ENCODE measurements at places on chromosomes 3 and 15. TPM values are rescaled to one million over a fixed set of nuclear protein-coding genes. Genes with fewer than 3 reads are reported as not detected.

DNA sequence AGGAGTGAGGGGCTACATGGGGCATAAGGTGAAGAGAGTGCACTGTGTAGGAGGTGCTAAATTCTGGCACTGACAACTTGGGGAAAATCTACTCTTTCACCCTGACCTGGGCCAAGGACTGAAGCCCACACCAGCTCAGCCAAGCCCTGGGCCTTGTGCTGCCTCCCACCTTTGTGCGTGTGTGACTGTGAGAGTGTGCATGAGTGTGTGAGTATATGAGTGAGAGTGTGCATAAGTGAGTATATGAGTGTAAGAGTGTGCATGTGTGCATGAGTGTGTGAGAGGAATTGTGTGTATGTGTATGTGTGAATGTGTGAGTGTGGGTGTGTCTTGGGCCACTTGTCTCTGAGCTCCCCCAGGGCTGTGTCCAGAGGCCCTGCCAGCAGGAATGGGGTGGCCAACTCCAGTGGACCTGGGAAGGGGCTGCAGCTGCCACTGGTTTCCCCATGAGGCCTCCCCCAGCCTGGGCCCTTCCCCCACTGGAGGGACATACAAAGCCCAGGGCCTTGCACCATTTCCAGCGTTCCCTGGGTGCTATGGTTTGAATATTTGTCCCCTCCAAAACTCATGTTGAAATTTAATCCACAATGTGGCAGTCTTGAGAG lies 15.2 kb downstream of the C3orf22 start:
- H3K4me3 ChIP-seq: no peak overlapping the region
- H3K4me1 ChIP-seq: no peaks in the 10 kb centered on the region
- H3K36me3 ChIP-seq: no peaks in the 10 kb centered on the region

PIERCE2 gene
- total RNA-seq: not detected

SMCO1 gene
- total RNA-seq: not detected

GRCh38 chr3:106249159-106249558 lies 380.3 kb upstream of the CBLB start:
- H3K4me3 ChIP-seq: no peak overlapping the region
- H3K4me1 ChIP-seq: no peaks in the 10 kb centered on the region
- no peak for DNase-seq
- no peaks in the 10 kb centered on the region for H3K36me3 ChIP-seq
- H3K27ac ChIP-seq: no peak overlapping the region

DNA sequence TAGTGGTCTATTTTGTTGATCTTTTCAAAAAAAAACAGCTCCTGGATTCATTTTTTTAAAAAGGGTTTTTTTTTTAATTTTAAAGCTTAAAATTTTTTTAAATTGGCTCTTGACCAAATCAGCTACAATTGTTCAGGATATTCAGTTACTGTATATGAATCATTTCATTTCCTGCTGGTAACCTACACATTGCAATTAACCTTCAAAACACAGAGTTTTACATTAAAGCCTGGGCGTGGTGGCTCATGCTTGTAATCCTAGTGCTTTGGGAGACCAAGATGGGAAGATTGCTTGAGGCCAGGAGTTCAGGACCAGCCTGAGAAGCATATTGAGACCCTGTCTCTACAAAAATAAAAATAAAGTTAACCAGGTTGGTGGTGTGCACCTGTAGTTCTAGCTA lies 163.4 kb downstream of the ALDH1A2 start:
- no peak overlapping the region for H3K27ac ChIP-seq
- H3K4me1 ChIP-seq: no peaks in the 10 kb centered on the region
- DNase-seq: no peak
- H3K4me3 ChIP-seq: no peak overlapping the region
- no peaks in the 10 kb centered on the region for H3K36me3 ChIP-seq

DNA sequence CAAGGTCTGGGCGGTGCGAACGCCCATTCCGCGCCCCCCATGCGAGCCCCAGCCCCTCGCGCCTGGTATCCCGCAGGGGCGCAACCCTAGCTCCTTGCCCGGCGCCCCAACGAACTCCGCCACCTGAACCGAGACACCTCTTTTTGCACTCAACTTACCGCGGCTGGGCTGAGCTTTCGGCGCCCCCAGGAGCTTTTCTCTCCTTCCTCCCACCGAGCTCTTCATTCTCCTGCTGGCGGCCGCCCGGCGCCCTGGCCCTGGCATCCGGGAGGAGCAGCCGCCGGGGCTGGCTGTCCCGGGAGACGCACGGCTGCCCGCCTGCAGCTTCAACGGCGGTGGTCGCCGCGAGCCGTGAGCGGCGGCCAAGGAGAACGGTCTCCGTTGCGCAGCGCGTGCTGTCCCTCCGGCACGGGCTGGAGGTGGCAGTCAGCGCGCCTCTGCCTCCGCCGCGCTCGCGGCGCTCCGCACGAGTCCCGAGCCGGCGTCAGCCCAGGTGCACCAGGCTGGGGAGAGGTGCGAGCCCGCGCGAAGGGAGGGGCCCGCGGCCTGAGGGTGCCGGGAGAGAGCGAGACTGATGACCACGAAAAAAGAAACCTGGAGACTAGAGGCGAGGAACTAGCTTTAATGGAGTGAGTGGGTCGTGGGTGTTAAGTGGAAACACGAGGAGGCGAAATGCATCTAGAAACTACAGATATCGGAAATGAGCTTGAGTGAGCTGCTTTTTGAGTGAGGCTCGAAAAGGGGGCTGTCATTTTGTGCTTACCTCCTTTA lies 621.5 kb upstream of the ZNF385D start:
- H3K27me3 ChIP-seq: no peaks in the 10 kb centered on the region
- peak overlapping the region; percentile 9 for H3K4me3 ChIP-seq
- DNase-seq: no peak
- H3K27ac ChIP-seq: no peak overlapping the region
- H3K4me1 ChIP-seq: no peaks in the 10 kb centered on the region
- no peaks in the 10 kb centered on the region for H3K36me3 ChIP-seq

GRCh38 chr3:184209146-184209923 lies 20.1 kb upstream of the VWA5B2 start:
- no peak overlapping the region for H3K4me3 ChIP-seq
- H3K27ac ChIP-seq: no peak overlapping the region
- no peaks in the 10 kb centered on the region for H3K4me1 ChIP-seq
- H3K27me3 ChIP-seq: no peaks in the 10 kb centered on the region
- no peak for DNase-seq

NTRK3 gene
- total RNA-seq: 4.1 TPM

DNA sequence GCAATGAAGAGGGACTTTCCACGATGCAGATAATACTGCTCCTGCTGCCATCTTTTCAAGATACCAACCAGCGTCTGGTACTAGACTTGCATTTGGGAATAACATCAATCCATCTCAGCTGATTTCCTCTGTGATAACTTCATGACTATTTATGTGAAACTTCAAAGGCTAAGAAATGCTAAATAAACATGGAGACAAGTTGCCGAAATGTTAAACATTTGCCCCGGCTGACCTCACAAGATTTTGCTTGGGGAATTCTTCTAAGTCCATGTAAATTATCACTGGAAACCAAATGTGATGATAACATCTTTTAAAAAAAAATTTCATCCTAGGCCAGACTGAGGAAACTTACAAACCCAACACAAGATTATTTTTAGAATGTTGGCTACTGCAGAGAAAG lies 185.8 kb upstream of the PRICKLE2 start:
- DNase-seq: no peak
- H3K27ac ChIP-seq: no peak overlapping the region
- no peaks in the 10 kb centered on the region for H3K36me3 ChIP-seq
- no peak overlapping the region for H3K4me3 ChIP-seq

DNA sequence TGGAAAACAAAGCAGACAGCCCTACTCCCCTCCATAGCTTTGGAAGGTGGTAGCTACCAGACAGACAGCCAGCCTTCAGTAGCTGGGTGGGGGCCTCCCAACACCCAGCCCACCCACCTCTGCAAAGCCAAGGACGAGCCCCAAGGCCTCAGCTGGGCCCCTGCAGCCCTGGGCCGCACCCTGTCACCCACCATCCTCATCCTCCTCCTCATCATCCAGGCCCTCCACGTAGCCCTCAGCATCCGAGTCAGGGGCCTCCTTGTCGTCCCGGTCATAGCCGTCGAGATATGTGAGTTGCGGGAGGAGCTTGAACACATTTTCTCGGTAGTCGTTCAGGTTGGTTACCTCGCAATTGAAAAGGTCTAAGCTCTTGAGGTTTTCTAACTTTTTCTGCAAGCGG lies 36.5 kb downstream of the ANP32A start:
- H3K4me1 ChIP-seq: peaks cover 13% of the 10 kb centered on the region
- DNase-seq: no peak
- H3K27ac ChIP-seq: no peak overlapping the region
- no peak overlapping the region for H3K4me3 ChIP-seq
- no peaks in the 10 kb centered on the region for H3K27me3 ChIP-seq
- H3K36me3 ChIP-seq: no peaks in the 10 kb centered on the region

ZNF80 gene
- not detected for total RNA-seq

DNA sequence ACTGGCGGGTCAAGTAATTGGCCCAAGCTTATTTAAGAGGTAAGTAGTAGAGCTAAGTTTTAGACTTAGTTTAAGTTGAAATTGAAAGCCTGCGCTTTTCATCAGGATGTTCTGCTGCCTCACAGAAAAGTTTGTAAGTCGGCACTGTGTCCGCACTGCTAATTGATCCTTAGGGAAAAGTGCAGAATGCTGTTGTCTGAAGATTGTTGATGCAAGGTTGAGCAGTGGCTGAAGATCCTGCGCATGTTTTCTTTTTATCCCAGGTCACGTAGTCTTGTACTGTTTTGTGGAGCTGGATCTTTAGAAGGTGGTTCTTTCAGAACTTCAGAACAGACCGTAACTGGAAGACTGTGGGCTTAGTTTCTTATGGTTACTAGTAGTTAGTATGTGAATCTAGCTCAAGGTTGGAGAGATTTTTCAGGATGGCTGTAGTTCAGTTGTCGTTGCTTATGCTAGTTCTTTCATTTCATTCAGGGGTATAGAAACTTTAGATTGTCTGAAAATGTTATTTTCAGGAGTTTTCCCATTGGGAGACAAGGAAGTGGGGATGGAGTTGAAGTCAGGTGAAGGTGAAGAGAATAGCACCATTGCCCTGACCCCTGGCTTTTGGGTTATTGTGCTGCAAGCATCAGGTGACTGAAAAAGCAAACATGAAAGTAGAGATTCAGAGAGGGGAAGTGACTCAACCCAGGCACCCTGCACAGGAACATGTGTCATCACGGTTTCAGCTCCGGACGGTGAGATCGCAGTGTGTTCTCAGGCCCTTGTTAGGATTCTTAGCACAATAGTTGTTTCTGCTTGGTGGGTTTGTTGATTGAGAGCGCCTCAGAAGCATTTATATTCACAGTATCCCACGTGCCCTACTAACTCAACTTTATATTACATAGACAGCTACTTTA lies 32.8 kb downstream of the AKAP13 start:
- no peaks in the 10 kb centered on the region for H3K36me3 ChIP-seq
- no peak overlapping the region for H3K4me3 ChIP-seq

DNA sequence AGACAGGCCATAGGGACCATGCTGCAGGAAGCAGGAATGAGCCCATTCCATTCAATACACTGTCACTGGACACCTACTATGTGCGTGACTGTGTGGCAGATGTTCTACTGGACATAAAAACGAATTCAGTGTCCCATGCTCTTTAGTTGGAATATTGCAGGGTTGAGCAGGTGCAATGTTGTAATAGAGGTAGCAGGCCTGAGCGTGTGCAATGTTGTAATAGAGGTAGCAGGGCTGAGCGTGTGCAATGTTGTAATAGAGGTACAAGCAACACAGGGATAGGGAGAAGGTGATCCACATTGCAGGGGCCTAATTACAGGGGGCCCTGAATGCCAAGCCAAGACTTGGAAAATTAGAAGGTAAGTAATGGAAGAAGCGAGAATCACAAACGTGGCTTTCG lies 261.4 kb upstream of the HES1 start:
- no peak for DNase-seq
- H3K4me1 ChIP-seq: no peaks in the 10 kb centered on the region
- no peaks in the 10 kb centered on the region for H3K27me3 ChIP-seq
- H3K4me3 ChIP-seq: no peak overlapping the region

REC114 gene
- not detected for total RNA-seq

DNA sequence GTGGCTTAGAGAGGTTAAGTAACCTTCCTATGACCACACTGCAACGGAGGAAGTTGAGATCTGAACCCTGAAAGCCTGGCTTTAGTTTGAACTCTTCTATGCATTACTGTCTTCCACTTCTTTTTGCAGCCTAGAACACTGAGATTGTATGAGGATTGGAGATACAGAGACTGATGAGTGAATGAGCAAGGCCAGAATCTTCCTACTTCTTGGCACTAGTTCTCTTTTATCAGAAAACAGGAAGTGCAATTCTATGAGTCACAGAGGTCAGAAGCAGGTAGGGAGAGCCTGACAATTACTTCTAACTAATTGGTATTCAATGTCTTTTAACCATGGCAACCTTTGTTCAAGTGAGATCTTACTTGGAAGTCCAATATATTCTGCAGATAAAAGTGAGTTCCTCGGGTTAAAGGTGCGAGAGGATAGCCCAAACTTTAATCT lies 219.0 kb downstream of the SHQ1 start:
- no peaks in the 10 kb centered on the region for H3K36me3 ChIP-seq
- no peaks in the 10 kb centered on the region for H3K27me3 ChIP-seq
- no peaks in the 10 kb centered on the region for H3K4me1 ChIP-seq
- DNase-seq: no peak
- H3K4me3 ChIP-seq: no peak overlapping the region

GRCh38 chr3:147298511-147298982 lies 107.8 kb downstream of the ZIC4 start:
- H3K27ac ChIP-seq: no peak overlapping the region
- no peak overlapping the region for H3K4me3 ChIP-seq
- no peaks in the 10 kb centered on the region for H3K27me3 ChIP-seq
- DNase-seq: no peak
- no peaks in the 10 kb centered on the region for H3K36me3 ChIP-seq
- H3K4me1 ChIP-seq: no peaks in the 10 kb centered on the region
